Thoracic aorta (tissue), 2 donors: ENCODE measurements at places on chromosomes 7 and 10. TPM values are rescaled to one million over a fixed set of nuclear protein-coding genes. Genes with fewer than 3 reads are reported as not detected.

NAT16 gene
- total RNA-seq = not detected

KLF14 gene
- not detected for total RNA-seq

CCL24 gene
- not detected for total RNA-seq

DNA sequence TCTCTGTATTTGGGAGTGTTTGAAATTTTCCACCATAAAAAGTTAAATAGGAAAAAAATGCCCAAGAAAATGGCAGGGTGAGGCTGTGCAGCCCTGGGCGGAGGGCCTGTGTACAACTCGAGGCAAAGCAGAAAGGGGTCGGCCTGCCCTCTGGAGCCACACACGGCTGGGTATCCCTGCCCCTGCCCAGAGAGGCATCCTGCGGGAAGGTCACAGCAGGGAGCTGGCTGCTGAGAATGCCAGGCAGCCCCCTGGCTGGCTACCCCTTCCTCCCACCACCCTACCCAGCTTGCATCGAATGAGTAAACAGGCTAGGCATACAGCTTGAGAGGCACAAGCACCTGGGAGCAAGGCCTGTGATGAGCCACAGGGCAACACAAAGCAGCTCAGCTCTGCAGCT is 46.1 kb downstream of the CAMK2B start:
- no peak for DNase-seq

DNA sequence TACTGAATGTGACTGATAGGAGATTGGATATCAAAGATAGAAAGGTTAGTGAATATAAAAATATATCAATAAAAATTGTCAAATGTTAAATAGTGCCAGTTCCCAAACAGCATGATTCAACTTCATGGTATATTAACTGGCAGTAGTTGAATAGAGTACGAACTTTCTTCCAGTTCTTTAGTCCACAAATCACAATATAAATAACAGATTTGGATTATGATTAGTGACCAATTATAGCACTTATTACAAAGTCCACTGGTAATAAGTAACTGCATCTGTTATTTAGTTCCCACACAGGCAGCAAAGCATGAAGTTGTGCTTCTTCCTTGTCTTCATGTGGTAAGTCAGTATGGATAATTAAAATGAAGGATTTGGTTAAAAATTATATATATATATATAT is 243.0 kb upstream of the VWC2 start:
- no peak for DNase-seq
